Stimulated activated CD4-positive, alpha-beta T cell treated with anti-CD3 and anti-CD28 coated beads, Interleukin-2, amount 100 ng/mL, for 24 hours (primary cell): ENCODE measurements at places on chromosomes 6 and 20.
A peak's percentile ranks its signal among the peaks of the same experiment; 100 is the strongest.

DNA sequence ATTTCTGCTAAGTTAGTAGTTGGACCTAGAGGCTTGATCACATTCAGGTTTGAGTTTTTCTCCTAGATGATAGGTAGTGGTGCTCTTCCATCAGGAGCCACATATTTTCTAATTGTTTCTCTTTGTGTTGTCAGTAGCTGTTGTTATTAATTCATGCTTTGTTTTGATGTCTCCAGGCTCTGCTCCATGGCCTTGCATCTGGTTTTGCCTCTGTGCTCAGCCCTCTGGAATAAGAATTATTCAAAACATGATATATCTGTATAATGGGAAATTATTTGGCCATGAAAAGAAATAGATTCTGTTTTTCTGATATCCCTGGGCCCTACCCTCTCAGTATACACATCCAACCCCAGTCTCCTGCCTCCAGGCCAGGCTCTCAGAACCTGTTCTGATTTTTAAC, 184.8 kb downstream of the CDC5L start:
- no peak for DNase-seq

GRCh38 chr6:75467966-75468365, 25.6 kb downstream of the FILIP1 start:
- DNase-seq, result no peak

DNA sequence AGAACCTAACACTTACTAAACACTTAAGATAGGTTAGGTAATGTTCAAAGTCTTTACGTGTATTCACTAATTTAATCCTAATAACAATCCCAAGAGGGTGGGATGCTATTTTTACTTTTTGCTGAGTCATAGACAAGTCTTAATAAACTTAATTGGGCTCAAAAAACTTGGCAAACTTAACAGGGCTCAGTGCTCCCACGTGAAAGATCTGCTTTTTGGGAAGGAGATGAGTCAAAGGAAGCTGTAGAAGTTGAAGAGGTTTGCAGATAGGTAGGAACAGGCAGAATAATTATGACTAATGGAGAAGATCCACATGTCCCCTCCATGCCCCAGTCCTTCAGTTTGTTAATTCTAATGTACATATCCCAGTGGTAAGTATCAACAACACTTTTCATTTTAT, 44.5 kb upstream of the STMND1 start:
- no peak for DNase-seq

- no peak for DNase-seq
These were observed 177.7 kb downstream of the KLHL32 start for GRCh38 chr6:97102145-97102790.

DNA sequence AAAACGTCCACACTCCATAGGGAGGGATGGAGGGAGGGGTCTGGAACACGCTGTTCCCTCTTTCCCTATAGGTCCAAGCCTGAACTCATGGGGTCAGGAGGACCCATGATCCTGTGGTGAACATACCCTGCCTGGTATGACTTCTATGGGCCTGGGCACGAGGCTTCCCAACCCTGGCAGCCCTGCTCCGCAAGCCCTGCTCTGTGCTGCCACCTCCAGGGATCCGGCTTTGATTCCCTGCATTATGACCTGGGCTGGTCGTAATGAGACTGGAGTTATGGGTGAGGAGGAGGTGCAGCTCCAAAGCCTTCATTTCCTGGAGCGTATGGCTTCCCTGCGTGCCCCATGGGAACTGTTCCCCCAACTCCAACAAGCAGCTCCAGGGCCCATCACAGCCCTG, 54.9 kb downstream of the CDH22 start:
- no peak for DNase-seq

- no peak for DNase-seq
These were observed 105.8 kb downstream of the ALDH8A1 start for GRCh38 chr6:134844120-134844519.

GRCh38 chr20:18567739-18568091, 483 bp downstream of the SMIM26 start:
- DNase-seq, result no peak

GRCh38 chr6:112936504-112936903, 589.4 kb downstream of the RFPL4B start:
- DNase-seq, result no peak

DNA sequence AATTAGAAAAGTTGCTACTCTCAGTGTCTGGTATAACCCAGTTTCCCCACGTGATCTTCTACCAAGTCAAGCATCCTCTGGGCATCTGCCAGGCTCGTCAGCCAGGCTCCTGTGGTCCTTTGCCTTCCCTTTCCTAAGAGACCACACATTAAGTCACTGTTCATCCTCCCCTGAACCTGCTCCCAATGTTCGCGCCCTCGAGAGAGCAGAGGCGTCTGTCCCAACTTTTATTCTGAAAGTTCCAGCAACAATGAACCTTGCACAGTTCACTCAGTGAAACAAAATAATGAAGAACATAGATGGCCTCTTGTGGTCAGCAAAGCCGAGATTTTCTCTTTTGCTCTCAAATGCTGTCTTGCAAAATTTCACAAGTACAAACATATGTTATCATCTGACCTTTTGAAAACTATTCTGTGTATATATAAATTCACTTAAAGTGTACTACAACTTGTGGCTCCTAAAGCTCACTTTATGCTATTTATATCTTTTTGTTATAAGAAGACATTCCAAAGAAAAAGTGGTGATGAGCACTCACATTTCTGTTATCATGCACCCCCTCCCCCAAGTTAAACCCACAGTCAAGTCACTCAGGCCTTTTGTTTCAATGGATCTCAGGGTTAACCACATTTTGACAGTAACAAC, 39.2 kb upstream of the NHSL1 start:
- DNase-seq, result no peak

DNA sequence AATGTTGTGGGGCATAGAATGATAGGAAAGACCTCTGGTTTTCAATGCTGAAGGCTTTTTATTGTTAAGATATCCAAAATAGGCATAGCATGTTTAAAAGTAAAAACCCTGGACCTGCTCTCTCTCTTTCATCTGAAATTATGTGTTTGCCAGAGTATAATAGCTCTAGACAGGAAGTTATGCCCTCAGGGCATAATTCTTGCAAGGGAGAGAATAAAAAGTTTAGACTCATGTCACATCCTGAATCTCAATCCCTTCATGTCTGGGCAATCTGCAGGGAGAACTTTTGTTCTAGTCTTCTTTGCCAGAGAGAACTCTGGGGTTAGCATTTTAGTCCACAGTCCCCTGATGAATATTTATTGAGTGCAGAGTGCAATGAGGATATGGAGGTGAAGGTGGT, 297.3 kb upstream of the FLRT3 start:
- DNase-seq, result no peak

DNA sequence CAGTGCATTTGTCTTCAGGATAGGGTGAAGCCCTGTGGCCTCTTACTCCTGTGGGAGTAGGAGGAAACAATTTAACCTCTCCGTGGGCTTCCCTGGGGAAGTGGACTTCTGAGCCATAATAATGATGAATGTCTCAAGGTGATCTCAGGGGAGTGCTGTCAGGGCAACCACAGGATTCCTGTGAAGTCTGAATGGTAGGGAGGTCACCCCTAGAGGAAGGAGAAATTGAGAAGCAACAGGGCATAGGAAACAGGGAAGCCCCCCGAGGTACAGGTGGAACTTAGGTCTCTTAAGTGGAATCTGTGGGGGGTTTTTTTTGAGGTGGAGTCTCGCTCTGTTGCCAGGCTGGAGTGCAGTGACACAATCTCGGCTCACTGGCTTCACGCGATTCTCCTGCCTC, 26.9 kb downstream of the STK35 start:
- no peak for DNase-seq

GRCh38 chr20:57628047-57628961, 8.1 kb upstream of the ZBP1 start:
- DNase-seq, result peak; percentile 41

GRCh38 chr6:5695260-5696245, 311.2 kb downstream of the NRN1 start:
- no peak for DNase-seq

- no peak for DNase-seq
These were observed 168.4 kb upstream of the UST start for GRCh38 chr6:148578489-148578814.
